ENCODE measurements at places on chromosomes 2 and 18. TPM values are rescaled to one million over a fixed set of nuclear protein-coding genes. Genes with fewer than 3 reads are reported as not detected.

DNA sequence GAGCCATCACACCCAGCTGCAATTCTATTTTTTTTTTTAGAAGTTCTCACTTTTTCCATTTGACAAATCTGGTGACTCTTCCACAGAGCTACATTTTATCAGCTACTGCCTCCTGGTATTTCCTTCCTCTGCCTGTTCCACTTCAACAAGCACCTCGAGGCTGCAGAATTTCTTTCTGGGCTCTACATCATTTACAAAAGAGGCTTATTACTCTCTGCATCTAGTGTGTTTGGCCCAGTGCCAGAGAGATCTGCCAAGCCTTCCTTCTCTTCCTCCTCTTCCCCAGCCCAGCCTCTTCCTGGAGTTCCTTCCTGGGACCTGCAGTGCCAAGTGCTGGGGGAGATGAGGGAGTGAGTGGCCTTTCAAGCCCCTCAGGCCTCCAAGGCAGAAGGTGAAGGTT is 119.6 kb upstream of the ITGA6 start:
- DNase-seq, result no peak

GRCh38 chr2:112204411-112204810 is 50.4 kb downstream of the ZC3H8 start:
- no peak for DNase-seq

Gene GPR35
- 2.2 TPM for total RNA-seq

- no peak for DNase-seq
These were observed 18.6 kb downstream of the NRXN1 start for GRCh38 chr2:51013079-51013932.

DNA sequence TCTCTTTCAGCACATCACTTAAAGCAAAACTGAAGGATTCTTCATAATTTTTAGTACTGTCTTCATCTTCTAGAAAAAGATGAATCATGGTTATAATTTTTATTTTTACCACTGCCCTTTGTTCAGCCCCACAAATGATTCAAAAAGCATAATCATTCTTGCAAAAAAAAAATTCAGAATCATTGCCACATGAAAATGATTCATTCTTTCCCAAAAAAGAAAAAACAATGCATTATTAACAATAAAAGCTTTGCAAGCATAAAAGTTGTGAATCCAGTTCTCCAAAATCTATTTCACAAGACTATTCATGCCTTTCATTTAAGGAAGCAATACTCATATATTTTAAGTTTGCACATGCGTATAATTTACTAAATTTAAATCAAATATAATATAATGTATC is 204.8 kb downstream of the RBM43 start:
- DNase-seq, result no peak
